Stimulated activated effector memory CD8-positive, alpha-beta T cell treated with anti-CD3 and anti-CD28 coated beads, Interleukin-12 subunit alpha, Interleukin-12 subunit beta, amount 100 ng/mL, for 72 hours (primary cell): ENCODE measurements at places on chromosomes 1 and 21.
A peak's percentile ranks its signal among the peaks of the same experiment; 100 is the strongest.

DNA sequence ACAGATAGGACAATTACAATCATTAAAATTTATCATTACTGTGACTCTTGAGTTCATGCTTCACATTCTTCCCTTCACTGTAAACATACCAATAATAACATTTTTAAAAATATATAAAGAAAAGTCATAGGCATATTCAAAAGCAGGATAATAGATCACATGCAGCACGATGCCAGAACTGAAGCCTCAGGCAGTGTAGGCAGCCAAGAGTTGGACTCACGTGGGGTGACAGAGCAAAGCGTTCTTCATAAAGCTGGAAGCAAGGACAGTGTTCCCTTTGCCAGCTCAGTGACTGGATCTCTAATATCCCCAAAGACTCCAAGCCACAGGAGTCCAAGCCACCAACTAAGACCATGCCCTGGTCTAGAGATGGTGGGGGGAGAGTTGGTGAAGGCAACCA is 77.7 kb downstream of the ODF2L start:
- DNase-seq = no peak

GRCh38 chr1:43947874-43948437 is 1.2 kb downstream of the IPO13 start:
- no peak for DNase-seq

DNA sequence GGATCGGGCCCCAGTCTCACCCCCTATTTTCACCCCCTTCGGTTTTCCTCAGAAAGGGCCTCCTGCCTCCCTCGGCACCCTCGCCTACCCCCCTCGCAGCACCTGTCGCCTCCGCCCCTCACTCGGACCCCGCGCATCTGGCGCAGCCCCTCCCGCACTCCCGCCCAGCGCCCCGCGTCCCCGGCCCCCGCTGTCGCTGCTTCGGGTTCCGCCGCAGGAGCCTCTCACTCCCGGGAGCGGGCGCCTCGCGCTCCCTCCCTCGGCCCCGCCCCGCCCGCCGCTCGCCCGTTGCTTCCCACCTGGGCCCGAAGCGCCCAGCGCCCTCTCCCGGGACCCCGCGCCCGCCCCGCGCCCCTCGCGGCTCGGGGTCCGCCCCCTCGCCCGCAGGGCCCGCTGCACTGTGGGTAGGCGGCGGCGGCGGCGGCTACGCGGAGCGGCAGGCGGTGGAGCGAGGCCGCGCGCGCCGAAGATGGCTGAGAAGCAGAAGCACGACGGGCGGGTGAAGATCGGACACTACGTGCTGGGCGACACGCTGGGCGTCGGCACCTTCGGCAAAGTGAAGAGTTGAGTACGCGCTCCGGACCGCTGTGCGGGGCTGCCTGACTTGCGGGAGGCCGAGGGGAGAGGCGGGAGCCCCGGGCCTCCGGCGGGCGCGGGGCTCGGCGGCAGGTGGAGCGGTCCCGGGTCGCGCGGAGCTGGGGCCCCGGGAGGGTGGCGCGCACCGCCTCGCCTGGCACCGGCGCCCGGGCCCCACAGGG is at the start of gene PRKAA2:
PRKAA2 (plus strand) TSS at position 396 of the 758 bp plus-strand sequence; CDS start at position 470, 74 bp downstream.
- DNase-seq = no peak

DNA sequence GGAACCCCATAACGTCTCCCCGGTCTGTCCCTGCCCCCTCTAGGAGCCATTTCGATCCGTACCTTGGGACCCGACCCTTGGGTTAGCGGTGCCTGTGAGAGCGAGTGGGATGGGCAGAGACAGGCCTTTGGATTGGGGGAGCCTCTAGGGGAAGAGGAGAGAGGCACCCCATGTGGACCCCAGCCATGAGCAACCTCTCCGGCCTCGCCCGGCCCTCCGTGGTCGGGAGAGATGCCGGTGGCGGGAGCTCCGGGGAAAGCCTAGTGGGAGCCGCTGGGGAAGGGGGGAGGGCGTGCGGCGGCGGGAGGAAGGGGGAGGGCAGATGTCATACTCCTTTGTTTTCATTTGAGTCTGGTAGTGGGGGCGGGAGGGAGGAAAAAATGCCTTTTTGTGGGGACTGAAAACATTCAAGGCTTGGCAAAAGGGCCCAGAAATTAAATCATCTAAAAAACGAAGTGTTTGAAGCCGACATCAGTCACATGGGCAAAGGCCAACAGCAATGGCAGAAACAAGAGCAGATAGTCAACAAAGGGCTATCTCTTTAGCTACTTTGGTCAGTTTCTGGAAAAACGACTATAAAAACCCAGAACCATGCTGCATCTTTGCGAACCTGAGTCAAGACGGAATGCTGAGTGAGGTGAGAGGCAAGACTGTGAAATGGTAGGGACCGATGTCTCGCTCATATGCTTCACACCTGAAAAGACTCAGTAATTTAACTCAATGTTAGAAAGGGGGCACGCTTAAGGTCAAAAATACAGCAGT is 758 bp downstream of the PTBP2 start:
- DNase-seq = peak; percentile 51

GRCh38 chr1:27132147-27132546 is 22.8 kb downstream of the SLC9A1 start:
- no peak for DNase-seq

- DNase-seq = no peak
Measured at GRCh38 chr1:180501865-180502360, 464 bp downstream of the ACBD6 start.

DNA sequence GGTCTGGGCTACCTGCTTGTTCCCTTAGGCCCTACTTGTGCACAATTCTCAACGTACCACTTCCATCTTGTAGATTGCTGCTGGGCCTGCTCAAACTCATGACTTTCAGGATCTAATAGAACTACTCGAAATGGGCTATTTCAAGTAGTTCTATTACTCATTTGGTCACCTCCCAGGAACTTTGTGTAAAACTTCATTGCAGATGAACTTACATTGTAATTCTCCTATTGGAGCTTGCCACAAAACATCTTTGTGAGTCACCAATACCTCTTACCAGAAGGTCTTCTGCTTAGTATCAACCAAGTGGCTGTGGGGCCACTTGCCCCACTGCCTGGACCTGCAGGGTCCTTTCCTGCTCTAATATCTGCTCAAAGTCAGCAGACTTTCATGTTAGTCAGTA is 10.7 kb upstream of the MYOCOS start:
- no peak for DNase-seq

GRCh38 chr1:67060811-67061218 is 6.9 kb upstream of the SLC35D1 start:
- no peak for DNase-seq

- no peak for DNase-seq
Measured at GRCh38 chr1:30840904-30841598, 67.5 kb downstream of the SDC3 start.

GRCh38 chr21:14095056-14095455 is 115.7 kb downstream of the LIPI start:
- DNase-seq = no peak

DNA sequence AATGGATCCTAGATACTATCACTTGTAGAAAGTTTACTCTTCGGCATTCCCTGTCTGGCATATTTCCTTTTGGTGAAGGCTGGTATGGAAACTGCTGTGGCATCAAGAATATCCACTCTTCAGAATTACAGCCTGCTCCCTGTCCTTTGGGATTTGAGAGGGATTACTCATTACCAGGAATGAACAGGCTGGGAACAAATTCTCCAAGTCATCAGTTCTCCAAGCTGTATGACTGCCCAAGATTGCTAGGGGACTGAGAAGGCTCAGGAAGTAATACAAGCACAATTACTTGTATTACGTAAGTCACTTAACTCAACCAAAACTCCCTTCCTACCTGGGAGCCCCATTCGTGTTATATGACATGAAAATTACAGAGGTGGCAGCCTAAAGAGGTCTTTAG is 49.6 kb downstream of the CD58 start:
- DNase-seq = no peak

DNA sequence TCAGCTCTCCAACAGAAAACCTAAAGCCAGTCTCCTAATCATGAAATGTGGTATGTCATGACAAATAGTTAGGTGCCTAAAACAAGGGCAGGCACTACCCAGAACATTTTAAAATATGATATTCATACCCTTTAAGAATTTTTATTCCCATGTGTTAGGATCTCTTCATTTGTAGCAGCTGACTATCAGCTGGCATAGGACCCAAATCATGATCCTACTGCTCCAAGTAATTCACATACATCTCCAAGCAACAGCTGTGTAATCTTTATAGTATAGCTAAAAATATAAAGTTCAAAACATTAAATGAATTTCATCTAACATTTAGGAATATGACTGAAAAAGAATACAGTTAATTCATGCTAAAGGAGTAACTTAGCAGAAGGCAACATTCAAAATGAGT is 57.5 kb downstream of the ENAH start:
- DNase-seq = no peak

GRCh38 chr1:66791621-66792610 is 9.2 kb downstream of the INSL5 start:
- no peak for DNase-seq

DNA sequence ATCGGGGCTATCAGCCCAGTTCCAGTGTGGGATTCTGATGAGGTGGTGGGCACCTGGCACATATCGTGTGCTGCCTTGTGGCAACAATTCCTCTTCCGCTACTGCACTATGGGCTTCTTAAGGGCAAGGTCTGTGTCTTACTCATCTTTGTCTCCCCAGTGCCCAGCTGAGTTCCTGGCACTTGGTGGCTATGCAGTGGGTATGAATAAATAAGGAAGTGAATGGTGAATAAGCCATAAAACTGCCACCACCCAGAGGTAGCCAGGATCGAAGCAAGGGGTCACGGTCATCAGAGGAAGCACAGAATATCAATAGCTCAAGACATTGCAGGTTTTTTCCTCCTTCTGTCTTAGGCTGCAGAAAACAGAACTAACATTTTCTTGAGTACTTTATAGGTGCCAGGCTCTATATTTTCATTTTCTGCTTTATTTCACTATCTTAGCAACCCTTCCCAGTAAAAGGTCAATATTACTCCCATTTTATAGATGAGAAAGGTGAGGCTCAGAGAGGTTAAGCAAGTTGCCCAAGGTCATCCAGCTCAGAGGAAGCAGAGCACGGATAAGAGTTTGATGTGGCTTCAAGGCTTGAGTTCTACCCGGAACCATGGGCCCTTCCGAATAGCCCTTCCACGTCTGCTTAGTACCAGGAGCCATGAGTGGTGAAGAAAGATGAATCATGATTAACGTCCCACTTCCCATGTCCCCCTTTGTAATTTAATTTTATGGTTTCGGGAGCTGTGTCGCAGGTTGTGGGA is 10.2 kb downstream of the C1orf94 start:
- DNase-seq = no peak

DNA sequence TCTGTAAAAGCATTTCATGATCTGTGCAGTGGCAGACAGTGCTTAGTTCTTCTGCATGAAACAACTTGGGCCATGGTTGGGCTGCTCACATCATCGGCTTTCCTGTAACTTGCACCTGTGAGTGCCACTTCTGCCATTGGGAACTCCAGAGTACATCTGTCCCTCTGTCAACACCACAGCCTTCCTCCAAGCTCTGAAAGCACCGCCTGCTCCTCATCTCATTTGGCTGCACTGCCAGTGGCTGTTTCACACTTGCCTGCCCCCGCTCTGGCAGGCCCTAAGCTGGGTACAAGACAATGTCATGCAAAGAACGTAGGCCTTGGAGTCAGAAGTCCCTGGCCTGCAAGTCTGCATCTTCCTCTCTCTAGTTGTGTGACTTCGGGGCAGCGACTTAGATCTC is 46.4 kb downstream of the DDX20 start:
- DNase-seq = no peak

GRCh38 chr1:204475656-204476432 is 18.8 kb downstream of the PIK3C2B start:
- DNase-seq = no peak
